ENCODE measurements at places on chromosomes 12 and 14. TPM values are rescaled to one million over a fixed set of nuclear protein-coding genes. Genes with fewer than 3 reads are reported as not detected.

- DNase-seq: no peak
These were observed 6.4 kb upstream of the PTMS start for GRCh38 chr12:6759741-6760140.

- peak; percentile 89 for DNase-seq
These were observed 44.5 kb downstream of the SLC38A6 start for GRCh38 chr14:61025251-61026223.

Gene NKX2-1
- total RNA-seq: not detected

- peak; percentile 75 for DNase-seq
These were observed 82.2 kb downstream of the PAPOLA start for GRCh38 chr14:96584199-96584906.

DNA sequence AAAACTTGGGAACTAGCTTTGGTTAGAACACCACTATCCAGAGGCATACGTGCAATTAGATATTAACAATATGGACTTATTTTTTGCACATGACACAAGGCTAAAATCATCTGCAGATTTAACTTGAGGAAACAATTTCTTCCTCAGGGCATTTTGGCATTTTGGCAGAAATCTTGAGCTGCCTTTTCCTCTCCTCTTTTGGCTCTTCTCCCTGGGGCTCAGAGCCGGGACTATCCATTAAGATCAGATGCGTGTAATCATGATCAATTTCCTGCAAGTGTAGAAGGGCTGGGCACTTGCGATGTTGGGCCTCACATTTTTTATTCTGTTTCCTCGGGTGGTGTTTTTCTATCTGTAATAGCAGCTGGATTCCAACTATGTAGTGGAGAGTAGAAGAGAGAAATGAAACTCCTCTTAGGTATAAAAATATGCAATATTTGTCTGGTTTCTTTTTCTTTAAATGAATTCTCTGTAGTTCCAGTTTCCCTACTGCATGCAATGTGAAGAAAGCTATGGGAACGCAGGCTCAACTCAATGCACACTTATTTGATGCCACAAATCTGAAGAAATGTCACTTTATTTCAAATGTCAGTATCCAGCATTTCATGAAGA is 1010.8 kb downstream of the FLRT2 start:
- no peak for DNase-seq

GRCh38 chr12:130444986-130445385 is 107.3 kb downstream of the PIWIL1 start:
- no peak for DNase-seq

DNA sequence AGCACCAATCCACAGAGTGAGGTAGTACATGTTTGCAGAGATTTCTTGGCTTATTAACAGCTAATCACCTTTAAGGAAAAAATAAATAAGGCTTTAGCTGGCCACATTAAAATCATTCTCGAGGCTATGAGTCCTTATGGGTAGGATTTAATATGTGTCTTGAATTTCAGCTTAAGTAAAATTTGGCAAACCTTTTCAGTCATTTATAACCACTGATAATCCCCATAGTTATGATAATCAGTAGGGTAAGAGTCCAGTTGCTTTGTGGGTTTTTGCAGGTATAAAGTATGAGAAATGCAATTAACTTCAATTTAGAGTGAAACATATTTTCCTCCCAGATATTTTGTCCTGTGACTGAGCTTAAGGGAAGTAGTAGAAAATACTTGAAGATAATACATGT is 1458.9 kb upstream of the FLRT2 start:
- DNase-seq: no peak

GRCh38 chr14:98877065-98877464 is 394.9 kb downstream of the BCL11B start:
- DNase-seq: no peak

Gene LYZ
- total RNA-seq: 32.8 TPM

Gene MGST1
- total RNA-seq: 5.6 TPM

Data from tongue (tissue), 3 donors.